ENCODE measurements at places on chromosomes 2 and 18.

GRCh38 chr18:58045242-58046092 lies 1.4 kb downstream of the NEDD4L start:
- DNase-seq: peak; percentile 13

- no peak for DNase-seq
These were observed 13.0 kb upstream of the SEMA4C start for GRCh38 chr2:96882906-96883305.

DNA sequence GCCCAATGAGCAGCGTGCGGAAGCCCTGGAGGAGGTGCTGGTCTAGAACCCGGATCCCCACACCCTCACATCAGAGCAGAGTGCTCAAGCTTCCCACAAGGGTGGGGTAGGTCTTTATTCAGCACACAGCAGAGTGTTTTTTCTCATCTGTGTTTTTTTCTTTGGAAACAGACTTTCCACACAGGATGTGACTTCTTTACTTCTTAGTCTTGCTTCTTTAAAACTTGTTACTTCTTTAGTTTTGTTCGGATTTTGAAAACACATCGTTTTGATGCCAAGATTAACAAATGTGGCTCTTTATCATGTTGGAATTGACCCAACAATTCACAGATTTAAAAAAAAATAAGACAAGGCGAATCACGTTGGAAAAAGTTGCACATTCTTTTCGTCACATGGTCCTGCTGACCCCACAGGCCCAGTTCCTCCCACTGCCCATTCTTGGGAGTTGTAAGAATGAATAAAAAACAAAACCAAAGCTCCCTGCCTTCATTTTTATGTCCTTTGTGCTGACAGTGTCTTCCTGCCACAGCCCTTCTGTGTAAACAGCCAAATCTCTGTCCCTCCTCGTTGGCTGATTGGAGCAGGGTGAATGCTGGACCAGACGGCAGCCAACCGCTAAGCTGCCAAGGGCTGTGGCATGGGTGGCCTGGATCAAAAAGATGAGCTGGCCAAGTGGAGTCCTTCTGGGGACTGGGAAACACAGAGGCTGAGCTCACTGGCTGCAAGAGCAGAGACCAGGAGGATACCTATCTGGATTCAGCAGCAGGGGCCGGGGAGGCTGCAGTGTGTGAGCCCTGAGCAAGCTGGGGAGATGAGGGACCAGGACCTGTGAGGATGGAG lies 81.6 kb downstream of the TWIST2 start:
- no peak for DNase-seq

GRCh38 chr2:52327641-52328040 lies 1295.7 kb upstream of the NRXN1 start:
- no peak for DNase-seq

DNA sequence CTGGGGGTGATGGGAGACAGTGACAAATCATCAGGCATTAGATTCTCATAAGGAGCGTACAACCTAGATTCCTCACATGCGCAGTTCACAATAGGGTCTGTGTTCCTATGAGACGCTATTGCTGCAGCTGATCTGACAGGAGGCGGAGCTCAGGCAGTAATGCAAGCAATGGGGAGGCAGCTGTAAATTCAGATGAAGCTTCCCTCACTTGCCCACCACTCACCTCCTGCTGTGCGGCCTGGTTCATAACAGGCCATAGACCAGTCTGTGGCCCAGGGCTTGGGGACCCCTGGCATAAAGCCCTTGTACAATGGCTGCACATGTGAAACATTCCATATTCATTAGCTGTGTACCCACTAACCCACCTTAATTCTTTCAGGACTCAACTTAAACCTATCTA lies 18.0 kb downstream of the NMUR1 start:
- no peak for DNase-seq

DNA sequence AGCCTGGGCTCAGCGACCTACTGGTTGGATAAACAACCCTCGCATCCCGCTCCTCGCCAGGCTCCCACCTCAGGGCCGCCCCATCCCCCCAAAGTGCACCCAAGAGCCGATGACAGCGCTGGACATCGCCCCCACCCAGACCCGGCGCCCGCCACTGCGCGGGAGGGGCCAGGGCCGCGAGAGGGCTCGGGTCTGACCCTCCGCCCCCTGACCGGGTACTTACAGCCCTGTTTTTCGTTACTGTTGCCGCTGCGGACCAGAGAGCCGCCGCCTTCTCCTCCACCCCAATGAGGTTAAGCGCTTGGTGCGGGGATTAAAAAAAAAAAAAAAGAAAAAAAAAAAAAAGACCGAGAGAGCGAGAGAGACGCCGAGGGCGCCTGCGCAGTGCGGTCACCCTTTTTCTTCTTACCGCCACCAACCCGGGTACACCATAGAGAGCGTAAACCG lies at the start of gene CLASP1:
CLASP1 (minus strand) TSS at position 314 of the 447 bp plus-strand sequence. CDS start 43,567 bp downstream, outside the sequence.
- no peak for DNase-seq

DNA sequence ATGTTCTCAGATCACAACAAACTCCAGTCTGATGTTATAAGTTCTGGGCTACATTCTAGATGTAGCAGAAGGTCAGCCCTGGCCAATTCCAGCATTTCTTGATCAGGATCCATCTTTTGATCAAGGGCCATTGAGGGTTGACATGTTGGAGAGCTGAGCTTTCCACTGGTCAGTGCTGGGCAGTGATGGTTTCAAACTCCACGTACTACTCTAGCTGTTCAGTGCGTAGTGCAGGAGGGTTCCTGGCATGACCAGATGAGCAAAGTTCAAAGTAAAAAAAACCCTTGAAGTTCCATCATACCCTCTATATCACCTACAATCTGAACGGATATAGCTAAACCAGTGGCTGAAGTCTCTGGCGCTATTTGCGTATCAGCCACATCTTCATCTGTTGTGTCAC lies 210.4 kb upstream of the OSR1 start:
- no peak for DNase-seq

DNA sequence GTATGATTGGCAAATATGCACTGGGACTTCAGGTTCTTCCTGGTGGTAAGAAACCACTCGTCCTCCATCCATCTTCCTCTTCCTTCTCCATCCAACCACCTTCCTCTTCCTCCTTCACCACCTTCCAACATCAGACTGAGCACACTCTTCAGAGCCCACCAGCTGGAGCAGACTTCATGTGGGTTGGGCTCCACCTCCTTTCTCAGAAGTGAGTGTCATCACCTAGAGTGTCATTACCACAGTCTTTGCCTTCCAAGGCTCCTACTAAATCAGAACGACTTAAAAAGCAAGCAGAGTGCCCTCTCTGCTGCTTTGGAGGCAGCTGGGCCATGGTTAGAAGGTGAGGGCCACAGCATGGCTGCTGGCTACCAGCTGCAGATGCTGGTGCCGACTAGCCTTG lies 171.6 kb downstream of the SH3RF3 start:
- no peak for DNase-seq

DNA sequence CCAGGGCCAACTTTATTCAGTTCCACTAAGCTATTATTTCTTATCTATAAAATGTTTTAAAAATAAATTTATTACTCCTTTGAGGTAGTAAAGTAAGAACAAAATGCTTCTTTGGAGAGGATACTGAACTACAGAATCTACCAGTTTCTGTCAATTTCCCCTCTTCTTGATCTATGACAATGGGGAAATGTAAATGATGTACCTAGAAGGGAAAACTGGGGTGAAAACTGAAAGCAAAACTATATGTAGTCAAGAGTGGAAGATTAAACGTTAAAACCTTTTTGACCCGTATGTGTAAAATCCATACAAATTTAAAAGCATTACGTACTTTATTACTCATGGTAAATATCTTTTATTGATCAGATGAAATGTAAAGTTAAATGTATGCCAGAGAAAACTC lies 1287.8 kb upstream of the TMEFF2 start:
- no peak for DNase-seq

DNA sequence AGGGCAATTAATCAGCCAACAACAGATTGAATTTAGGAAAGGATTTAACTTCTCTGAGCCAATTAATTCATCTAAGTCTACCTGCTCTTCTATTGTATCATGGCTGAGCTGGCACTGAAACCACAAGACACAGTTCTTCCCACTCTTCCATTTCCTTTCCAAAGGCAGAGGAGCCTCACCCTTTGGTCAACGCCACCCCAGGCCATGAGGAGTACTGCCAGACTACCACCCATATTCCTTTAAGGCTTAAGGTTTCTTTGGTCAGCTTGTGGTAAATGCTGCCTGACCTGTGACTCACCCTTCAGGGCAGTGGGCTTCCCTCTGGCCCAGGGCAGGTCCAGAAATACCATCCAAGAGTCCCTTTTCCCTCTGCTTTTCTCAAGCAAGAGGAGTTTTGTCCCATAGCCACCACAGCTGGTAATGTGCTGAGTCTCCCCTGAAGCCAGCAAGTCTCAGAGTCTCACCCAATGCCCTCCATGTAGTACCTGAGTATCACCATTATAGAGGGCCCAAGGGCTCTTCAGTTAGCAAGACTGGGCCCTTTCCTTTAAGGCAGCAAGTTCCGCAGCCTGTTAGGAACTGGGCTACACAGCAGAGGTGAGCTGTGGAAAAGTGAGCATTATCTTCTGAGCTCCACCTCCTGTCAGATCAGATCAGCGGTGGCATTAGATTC lies 900.5 kb upstream of the CRIM1 start:
- no peak for DNase-seq

DNA sequence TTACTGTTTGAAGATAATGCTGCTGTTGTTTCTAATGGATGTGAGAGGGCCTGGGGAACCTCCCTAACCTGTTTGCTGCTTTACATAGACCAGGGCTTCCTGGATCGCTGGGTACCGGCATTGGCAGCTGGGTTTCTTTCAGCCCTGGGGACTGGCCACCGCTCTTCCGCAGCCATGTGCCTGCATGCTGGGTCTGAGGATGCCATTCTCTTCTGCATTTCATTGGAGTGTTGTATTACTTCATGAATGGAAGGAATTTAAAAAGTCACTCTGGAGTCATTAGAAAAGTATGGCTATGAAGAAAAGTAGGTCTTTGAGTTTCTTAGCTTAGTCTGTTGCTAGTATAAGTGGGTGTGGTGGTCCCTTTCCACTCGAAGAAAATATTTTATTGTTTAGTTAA lies 107.3 kb upstream of the MGAT5 start:
- DNase-seq: no peak

- DNase-seq: peak; percentile 51
These were observed 66.8 kb upstream of the ASAP2 start for GRCh38 chr2:9139491-9140443.

DNA sequence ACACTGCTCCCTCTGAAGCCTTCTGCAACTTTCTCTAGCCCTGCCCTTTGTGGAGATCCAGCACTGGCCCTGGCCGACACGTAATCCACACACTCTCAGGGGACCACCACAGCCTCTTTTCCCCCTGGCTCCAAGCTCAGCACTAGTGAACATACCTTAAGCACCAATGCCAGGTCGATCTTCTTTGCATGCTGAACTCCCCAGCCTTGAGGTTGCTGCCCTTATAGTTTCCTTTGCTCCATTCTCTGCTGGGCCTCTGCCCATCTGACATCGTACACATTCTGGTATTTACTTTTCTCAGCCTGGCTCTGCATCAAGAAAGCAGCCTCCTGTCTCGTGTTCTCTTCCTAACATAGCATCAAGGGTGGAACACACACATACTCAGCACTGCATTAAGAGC lies 361.5 kb downstream of the LPIN1 start:
- DNase-seq: no peak

GRCh38 chr18:32674491-32674890 lies 98.3 kb downstream of the KLHL14 start:
- DNase-seq: no peak

- no peak for DNase-seq
These were observed 183.2 kb upstream of the SMAD2 start for GRCh38 chr18:48113691-48114090.

DNA sequence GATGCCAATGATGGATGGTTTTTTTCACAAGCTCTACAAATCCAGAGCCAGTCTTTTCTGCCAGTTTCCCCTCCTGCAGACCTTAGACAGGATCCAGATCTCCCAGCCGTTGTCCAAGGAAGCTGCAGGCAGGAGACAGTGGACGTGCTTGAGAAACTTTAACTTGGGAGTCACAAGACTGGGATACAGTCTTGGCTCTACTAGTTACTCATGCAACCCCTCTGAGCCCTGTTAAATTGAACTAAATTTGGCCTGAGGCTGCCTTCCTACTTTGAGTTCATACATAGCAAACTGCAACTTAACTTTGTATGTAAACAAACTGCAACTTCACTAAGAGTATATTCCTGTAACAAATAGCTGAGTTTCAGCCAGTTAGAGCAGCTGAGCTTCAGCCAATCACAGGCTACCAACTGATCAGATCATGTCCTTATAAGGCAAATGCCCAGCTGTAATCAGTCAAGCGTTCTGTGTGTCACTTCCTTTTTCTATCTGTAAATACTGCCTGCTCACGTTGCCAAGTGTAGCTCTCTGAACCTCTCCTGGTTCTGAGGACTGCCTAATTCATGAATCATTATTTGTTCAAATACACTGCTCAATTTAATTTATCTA lies 140.9 kb downstream of the CAPN13 start:
- no peak for DNase-seq

GRCh38 chr2:17319090-17319489 lies 199.2 kb downstream of the RAD51AP2 start:
- DNase-seq: no peak

- no peak for DNase-seq
These were observed 94.5 kb upstream of the TTC39C start for GRCh38 chr18:23920054-23920453.

DNA sequence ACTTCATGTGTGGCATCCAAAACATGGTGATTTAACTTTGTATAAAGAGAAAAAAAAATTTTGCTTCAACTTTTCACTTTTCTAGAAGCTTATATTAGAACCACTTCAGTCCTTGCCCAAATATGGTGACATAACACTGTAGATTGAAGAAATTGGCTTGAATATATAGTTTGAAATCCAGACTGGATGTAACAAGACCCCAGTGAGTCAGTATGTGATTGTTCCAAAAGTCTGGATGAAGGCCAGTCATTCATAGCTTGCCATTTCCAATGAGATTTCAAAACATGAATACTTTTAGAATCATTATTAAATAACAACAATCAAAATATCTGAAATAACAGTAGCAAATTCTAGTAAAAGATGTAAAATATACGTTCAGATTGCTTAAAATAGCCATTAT lies 104.8 kb upstream of the FN1 start:
- no peak for DNase-seq

DNA sequence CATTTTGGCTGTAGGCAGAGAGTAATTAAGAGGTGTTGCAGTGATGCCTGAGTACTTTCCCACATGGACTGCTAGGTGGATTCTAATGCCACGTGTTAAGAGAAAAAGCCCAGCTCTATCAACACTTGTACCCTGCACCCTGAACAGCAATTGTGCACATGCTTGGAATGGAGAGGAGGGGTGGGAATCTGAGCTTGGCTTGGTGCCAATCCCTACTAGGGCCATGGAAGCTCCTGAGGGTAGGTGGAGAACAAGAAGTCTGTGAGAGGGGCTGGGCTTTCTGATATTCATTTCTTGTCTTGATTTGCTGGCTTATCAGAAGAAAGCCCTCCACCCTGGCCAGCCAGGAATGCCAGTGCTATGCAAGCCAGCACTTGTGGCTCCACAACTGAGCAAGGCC lies 292.2 kb downstream of the KCNS3 start:
- DNase-seq: no peak

- peak; percentile 45 for DNase-seq
These were observed 12.0 kb downstream of the SIGLEC15 start for GRCh38 chr18:45837283-45838070.

- DNase-seq: no peak
These were observed 88.7 kb downstream of the TTC27 start for GRCh38 chr2:32716598-32716997.

Data from CD4-positive, alpha-beta T cell treated with Interleukin-10 for 1 hour (primary cell).